ENCODE measurements at places on chromosomes 4 and X.

GRCh38 chr4:153117554-153117953 lies 86.7 kb upstream of the TRIM2 start:
- no peak for DNase-seq

DNA sequence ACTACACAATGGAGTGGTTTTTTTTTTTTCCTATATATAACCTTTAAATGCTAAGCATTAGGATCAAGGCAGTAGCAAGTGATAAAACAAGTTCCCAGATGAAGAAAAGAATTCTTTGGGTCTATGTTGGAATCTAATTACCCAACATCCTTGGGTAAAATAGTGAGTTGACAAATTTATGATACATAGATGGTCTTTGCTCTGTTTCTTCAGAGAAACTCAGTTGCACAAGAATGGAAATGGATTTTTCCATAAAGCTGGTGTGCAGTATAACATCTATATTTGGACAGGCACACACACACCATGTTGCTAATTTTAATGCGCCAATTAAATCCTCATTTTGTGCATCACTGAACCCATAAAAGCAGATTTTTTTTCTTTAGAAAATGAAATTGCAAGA lies 137.0 kb upstream of the MED14 start:
- no peak for DNase-seq

DNA sequence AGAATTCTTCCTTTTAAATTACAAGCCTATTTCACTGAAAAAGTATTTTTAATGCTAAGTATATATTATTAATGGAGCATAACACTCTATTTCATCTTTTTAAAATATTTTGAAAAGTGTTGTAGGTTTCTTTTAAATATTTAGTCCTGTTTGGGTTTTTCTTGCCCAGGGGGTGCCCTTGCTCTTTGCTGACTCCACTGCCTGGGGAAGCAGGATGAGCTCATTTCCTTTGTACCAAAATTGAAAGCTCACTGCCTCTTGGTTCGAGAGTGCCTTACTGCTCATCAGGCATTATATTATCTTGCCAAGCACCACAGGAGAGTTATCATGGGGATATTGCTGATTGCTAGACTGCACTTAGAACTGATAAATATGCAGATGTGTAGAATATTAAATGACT lies 819.2 kb downstream of the PCDH18 start:
- DNase-seq = no peak

DNA sequence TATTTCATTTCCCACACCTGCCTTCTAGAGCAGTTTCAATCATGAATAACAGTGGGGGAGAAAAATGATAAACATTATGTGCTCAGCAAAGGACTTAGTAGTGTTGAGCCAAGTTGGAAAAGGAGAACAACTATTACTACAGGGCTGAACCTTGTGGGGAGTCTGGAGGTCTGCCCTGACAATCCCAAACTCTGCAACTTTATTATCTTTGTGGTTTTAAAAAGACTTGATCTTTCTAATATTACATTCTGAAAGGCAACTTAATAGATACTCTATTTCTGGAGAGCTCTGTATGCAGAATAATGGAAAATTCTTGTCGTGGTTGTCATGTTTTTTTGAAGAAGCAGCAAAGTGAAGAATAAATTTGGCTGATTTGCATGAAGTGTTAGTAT lies 116.1 kb downstream of the SPCS3 start:
- DNase-seq = no peak

- DNase-seq = no peak
Observed at GRCh38 chr4:163755013-163755412, 260.5 kb downstream of the TMA16 start.

- no peak for DNase-seq
Observed at GRCh38 chr4:147808447-147808846, 76.6 kb downstream of the ARHGAP10 start.

DNA sequence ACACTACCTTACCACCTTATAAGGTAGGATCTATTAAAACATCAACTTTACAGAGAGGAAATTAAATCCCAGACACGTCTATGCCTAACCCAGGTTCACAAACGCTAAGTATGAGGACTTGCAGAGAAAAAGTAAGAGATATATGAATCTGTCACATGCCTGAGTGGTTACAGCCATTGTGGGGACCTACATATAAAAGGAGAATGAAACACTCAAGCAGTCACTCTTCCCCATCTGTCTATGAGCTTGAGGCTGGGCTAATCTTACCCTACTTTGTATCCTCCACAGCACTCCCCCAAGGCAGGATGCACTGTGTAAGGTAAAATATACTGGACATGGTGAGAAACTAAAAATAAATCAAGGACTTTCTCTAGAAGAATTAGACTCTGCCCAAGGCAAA lies 339.9 kb downstream of the HNRNPD start:
- DNase-seq = no peak

DNA sequence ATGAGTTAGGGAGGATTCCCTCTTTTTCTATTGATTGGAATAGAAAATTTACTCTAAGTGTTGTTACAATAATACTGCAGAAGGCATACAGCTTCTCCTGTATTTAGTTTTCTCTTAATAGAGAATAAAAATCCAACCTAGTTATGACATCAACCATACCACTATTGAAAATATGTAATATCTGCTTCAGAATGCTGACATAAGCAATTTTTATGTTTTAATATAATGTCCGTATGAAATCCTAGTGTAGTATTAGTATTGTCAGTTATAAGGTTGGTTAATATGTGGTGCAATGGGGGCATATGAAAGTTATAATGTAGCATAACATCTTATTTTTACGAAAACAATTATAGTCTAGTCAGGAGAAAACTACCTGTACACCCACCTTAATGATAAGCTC lies 68.2 kb downstream of the HEPH start:
- DNase-seq = no peak

DNA sequence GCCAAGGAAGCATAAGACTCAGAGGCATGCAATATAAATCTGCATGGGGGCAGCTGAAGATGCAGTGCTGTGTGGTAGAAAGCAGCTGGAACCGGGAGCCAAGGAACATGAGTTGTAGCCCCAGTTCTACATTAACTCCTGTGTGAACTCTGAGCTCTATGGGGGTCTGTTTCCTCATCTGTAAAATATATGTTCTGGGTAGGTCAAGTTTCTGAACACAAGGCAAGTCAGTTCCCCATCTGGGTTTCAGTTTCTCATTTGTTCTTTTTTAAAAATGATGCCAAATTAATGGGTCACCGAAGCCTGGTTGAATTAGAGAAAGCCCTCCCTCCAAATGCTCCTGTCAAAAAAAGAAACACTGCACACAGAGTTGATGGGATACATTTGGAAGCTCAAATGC lies 24.0 kb downstream of the UNC5C start:
- DNase-seq = no peak

GRCh38 chr4:23484689-23485088 lies 405.2 kb downstream of the PPARGC1A start:
- DNase-seq = no peak

DNA sequence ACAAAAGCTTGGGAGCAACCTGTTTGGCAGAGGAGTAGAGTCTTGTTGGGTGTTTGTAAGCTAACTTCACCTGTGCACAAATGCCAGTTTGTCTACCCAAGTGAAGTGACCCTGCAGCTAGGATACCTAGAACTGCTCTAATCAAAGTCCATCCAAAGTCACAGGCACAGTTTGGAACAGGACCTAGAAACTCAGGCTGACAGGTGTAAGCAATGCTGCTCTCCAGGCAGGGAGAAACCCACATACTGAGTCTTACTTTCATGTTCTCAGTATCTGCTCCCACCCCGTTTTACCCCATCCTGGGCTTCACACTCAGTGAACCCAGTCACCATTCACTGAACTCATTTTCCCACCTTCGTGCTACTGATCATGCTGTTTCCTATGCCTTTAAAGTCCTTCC lies 40.3 kb downstream of the MAML3 start:
- no peak for DNase-seq

DNA sequence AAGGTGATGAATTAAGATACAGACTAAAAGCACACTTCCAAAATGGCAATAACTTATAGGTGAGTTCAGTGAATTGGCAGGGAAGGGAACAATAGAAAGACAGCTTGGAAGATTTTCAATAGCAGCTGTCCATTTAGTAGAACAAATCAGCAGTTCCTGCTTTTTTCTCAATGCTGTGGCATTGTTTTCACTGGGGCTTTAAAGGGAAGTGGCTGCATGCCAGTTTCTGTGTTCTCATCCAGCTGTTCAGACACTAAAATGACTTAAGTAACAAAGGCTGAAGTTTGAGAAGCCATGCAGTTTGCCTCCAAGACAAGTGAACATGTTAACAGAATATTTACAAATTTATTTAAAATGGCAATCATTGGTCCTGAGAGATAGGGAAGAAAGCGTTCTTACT lies 291.9 kb downstream of the FAM47A start:
- no peak for DNase-seq

DNA sequence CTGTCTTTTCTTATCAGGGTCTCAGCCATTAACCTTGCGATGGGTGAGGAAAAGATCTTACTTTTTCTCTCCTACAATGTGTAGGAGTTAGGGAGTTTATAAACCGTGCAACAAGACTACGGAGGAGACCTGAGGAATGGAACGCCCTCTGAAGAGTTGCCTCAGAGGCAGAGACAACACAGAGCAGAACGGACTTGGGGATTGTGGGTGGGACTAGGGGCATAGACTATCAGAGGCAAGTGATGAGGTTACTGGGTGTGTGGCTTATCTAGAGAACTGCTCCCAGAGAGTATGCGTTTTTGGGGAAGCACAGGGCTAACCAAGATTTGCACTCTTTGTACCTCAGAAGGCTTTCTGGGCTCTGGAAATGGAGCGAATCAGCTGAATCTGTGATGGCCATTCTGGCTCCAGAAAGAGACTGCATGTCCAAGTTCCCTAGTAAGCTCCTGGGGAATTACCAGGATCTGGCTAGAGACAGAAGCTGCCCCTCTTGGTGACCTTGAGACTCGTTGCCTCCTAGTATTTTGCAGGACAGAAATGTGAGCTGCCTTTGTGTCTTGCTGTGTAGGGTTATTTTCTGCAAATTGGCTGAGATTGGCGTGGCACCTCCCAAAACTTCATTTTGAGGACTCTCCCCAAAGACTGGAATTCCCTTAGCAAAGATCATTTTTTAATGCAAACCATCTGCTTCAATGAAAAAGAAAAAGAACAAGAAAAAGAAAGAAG lies 118.9 kb downstream of the ARSF start:
- DNase-seq = no peak

GRCh38 chrX:132199941-132200340 lies 19.3 kb downstream of the RAP2C start:
- DNase-seq = no peak

DNA sequence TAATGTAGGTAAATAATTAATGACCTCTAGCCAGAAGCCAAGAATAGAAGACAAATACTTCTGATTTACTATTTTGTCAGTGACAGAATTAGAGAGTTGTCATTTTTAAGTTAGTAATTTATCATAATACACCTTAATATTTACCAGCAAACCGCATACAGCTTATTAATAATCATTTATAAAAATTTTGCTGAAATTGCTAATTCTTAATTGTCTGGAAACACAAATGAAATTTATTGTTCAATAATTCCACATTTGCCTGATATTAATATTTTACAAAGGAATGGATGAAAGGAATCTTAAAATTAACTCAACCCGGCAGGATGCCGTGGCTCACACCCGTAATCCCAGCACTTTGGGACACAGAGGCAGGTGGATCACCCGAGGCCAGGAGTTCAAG lies 44.7 kb downstream of the PROM1 start:
- DNase-seq = no peak

- DNase-seq = no peak
Observed at GRCh38 chr4:2587213-2587823, 50.9 kb downstream of the FAM193A start.

- no peak for DNase-seq
Observed at GRCh38 chr4:105631818-105632400, 76.6 kb downstream of the INTS12 start.

DNA sequence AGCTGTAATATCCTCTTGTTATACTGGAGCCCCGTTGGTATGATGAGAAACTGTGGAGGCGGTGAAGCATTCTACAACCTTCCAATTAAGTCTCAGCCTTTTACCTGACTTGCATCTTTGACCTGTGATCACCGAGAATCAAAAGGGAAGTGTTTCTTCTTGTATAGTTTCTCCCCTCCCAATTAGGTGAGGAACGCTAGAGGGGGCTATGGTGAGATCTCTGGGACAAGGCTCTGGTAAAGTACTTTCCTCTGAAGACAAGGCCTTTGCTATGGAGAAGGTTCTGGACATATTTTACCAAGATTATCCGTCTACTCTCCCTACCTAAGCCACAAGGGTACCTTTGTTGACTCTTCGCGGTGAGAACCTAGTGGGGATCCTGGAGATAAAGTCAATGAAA lies 111.3 kb downstream of the CBLL2 start:
- no peak for DNase-seq

DNA sequence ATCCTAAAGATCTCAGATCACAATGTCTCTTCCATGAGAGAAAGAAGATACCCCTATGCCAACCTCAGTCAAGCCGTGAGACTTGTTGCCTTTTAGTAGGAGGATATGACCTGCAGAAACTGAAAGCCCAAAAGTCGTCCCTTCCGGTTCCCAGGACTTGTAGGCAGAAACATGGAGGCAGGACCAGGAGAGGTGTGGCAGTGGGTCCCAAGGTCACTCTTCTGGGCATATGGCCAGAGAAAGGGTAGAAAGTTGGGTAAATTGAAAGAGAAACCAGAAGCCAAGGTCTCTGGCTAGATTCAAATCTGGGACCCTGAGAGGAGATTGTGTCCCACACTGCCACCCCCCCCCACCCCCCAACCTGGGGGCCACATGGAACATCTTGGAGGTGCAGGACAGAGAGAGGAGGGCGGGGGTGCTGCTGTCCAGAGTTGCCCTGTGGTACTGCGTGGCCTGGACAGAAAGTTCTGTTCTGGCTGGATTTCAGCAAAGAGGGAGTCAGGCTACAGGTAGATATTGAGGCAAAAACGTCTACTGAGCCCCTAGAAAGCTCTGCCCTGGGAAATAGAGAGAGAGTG lies 55.4 kb downstream of the DDX3X start:
- DNase-seq = no peak

DNA sequence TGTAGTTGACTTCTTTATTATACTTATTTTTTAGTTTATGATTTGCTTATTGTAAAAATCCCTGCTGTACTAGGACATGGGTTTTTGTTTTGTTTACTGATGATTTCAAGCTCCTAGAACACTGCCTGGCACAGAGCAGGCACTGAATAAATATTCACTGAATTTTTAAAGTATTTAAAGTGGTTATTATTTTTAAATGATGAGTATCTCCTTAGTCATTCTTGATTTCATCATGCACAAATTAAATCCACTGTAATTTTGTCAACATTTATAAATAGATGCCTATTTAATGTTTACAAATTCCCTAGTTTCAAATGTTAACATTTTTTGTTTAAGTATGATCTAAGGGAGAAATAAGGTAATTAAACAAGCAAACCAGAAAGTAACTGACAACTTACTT lies 367.9 kb upstream of the SLIT2 start:
- no peak for DNase-seq

GRCh38 chrX:103513067-103513466 lies 6.2 kb downstream of the RAB40A start:
- DNase-seq = no peak

GRCh38 chr4:139555705-139556070 lies 331 bp downstream of the SETD7 start:
- no peak for DNase-seq

GRCh38 chrX:25006586-25007058 lies 9.1 kb downstream of the ARX start:
- DNase-seq = no peak

- DNase-seq = no peak
Observed at GRCh38 chr4:39994406-39994805, 16.7 kb upstream of the PDS5A start.

- no peak for DNase-seq
Observed at GRCh38 chr4:52612341-52612740, 46.8 kb downstream of the USP46 start.

Measured in stimulated activated CD8-positive, alpha-beta memory T cell treated with anti-CD3 and anti-CD28 coated beads, Interleukin-12 subunit alpha, Interleukin-12 subunit beta, amount 100 ng/mL, for 1 hour (primary cell).